ENCODE measurements at places on chromosomes 16 and 17.

DNA sequence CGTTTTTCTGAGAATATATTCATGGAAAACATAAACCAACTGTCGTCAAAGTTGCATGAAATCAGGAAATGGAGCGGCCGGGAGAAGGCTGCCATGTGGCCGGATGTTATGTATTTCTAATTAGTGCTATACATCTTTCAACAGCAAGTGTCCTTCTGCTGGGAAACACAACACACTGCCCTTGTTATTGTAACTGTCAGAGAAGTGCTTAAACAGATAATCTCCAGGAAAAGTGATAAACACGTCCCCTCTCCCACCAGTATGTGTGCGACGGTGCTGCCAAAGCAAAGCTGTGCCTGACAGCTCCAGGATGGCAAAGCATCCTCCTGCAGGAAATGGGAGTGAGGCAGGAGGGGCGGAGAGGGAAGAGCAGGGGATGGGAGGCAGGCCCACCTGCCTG is 111.8 kb downstream of the SMG6 start:
- DNase-seq: no peak

DNA sequence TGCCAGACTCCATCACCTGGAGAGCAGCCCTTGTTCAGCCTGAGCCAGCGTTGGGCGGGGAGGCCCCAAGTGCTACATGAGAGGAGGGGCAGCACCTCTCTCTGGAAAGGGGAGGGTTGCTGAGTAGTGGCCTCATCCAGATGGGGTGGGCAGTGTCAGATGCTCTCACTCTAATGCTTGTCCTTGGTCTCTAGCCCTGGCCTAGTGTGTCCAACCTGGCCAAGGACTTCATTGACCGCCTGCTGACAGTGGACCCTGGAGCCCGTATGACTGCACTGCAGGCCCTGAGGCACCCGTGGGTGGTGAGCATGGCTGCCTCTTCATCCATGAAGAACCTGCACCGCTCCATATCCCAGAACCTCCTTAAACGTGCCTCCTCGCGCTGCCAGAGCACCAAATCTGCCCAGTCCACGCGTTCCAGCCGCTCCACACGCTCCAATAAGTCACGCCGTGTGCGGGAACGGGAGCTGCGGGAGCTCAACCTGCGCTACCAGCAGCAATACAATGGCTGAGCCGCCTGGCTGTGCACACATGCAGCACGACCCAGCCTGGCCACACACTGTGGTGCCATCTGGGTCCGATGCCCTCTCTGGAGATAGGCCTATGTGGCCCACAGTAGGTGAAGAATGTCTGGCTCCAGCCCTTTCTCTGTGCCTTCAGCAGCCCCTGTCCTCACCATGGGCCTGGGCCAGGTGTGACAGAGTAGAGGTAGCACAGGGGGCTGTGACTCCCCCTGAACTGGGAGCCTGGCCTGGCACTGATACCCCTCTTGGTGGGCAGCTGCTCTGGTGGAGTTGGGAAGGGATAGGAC is 4.3 kb downstream of the CTRL start:
- DNase-seq: no peak

- DNase-seq: no peak
Observed at GRCh38 chr17:18318117-18318516, 3.0 kb downstream of the SMCR8 start.

- DNase-seq: no peak
Observed at GRCh38 chr16:77271532-77272426, 72.6 kb downstream of the SYCE1L start.

DNA sequence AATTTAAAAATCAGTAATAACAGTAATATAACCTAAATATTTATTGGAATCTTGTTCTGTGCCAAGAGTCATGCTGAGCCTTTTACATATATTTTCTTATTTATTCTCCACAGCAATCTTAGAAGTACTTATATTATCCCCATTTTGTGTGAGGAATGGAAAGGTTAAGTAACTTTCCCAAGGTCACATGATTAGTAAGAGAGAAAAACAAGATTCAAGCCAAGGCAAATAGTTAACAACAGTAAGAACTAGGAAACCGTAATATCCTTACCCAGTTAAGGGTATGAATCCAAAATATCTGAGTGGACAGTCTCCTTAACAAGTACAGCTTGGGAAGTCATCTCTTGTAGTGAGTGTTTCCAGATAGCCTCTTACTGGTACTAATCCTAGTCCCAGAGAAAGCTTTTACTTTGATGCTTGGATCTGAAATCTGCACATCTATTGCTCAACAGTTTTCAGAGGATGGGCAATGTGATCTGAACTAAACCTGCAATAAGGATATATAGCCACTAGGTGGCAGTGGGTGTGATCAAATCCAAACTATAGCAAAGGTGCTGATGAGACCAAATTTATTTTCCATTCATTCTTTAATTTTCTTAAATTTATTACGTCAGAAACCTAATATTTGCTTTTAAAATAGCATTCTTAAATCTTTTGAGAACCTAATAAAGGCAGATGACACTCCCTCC is 23.3 kb downstream of the SHISA6 start:
- DNase-seq: no peak

- DNase-seq: no peak
Observed at GRCh38 chr17:30790279-30790678, 34.2 kb downstream of the CRLF3 start.

DNA sequence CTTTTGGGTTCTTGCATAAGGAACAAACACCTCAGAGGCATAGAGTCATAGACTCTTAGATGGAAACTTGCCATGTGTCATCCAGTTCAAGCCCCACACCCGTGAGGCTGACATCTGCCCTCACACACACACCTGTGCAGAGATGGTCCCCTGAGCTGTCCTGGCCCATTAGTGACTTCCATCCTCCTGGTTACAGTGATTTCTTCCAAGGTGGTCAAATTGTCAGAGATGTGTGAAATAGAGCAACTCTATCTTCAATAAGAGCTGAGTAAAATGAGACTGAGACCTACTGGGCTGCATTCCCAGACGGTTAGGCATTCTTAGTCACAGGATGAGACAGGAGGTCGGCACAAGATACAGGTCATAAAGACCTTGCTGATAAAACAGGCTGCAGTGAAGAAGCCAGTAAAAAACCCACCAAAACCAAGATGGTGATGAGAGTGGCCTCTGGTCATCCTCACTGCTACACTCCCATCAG is 342.2 kb upstream of the TNRC6C start:
- DNase-seq: no peak

- DNase-seq: no peak
Observed at GRCh38 chr17:40290629-40291280, 3.1 kb downstream of the CDC6 start.

DNA sequence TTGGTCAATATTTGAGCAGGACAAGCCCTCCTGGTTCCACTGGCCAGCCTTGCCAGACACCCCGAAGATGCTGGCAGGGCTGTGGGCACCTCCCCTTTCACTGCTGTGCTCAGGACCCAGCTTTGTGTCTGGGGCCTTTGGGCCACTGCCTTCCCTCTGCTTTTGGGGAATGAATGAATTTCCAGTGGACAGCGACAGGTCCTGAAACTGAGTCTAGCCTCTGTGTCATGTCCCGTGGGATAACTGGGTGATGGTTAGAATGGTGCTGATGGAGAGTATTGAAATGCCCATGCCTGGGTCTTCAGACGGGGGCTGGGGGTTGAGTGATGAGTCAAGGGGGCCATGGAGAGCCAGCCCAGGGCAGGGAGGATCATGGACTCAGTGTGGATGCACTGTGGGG is 135.8 kb downstream of the FOXL1 start:
- DNase-seq: no peak

GRCh38 chr16:86002178-86002900 is 103.4 kb downstream of the IRF8 start:
- no peak for DNase-seq

DNA sequence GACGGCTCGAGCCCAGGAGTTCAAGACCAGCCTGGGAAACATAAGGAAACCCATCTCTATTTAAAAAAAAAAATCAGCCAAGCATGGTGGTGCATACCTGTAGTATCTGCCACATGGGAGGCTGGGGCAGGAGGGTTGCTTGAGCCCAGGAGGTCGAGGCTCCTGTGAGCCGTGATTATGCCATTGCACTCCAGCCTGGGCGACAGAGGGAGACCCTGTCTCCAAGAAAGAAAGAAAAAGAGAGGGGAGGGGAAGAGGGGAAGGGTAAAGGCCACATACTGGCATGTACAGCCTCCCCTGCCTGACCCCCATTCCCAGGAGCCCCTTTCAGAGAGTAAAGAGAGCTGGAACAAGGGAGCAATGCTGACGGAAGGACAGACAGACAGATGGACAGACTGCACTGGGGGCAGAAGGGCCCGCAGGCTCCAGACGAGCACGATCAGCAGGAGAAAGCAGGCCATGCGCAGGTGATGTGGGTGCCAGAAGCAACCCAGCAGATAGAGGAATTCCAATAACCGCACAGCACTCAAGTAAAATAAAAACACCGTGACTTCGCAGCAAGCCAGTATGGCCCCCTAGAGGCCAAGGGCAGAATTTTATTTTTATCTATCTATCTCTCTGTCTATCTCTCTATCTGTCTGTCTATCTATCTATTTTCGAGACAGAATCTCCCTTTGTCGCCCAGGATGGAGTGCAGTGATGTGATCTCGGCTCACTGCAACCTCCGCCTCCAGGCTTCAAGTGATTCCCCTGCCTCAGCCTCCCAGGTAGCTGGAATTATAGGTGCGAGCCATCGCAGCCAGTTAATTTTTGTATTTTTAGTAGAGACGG is 27.1 kb upstream of the SNN start:
- DNase-seq: no peak

DNA sequence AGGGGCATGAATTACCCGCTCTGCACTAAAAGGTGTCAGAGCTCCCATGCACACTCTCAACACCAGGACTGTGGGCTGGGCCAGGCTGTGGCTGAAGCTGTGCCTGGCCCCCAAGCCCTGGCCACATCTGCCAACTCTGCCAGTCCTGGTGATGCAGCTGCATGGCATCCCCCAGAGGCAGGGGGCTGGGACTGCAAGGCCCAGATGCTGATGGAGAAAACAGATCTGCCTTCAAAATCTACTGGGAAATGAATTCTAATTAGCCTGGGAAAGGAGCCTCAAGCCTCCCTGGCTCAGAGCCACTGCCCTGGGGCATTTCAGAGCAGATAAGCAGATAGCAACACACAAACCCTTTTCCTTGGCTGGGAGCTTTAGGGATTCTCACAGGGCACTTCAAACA is 3.4 kb downstream of the CHST6 start:
- no peak for DNase-seq

GRCh38 chr17:38453951-38454421 is 25.7 kb downstream of the ARHGAP23 start:
- no peak for DNase-seq

DNA sequence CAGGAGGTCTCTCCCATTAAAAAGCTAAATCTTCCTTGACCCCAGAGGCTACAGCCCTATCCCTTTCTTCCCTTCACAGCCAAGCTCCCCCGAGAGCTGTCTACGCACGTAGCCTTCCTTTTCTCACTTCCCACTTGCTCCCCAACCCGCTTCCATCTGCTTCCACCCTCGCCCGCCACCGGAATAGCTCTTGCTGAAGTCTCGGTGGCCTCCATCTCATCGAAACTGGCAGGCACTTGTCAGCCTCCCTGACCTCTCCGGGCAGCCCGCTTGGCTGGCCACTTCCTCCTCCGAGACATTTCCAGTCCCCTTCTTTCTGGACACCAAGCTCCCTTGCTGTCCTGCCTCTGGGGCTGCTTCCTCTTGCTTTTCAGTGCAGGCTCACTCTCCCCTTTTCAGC is 10.7 kb upstream of the EPOP start:
- DNase-seq: no peak

- DNase-seq: no peak
Observed at GRCh38 chr17:40471846-40472732, 28.8 kb downstream of the IGFBP4 start.

GRCh38 chr16:85505794-85506634 is 107.1 kb upstream of the GSE1 start:
- no peak for DNase-seq

DNA sequence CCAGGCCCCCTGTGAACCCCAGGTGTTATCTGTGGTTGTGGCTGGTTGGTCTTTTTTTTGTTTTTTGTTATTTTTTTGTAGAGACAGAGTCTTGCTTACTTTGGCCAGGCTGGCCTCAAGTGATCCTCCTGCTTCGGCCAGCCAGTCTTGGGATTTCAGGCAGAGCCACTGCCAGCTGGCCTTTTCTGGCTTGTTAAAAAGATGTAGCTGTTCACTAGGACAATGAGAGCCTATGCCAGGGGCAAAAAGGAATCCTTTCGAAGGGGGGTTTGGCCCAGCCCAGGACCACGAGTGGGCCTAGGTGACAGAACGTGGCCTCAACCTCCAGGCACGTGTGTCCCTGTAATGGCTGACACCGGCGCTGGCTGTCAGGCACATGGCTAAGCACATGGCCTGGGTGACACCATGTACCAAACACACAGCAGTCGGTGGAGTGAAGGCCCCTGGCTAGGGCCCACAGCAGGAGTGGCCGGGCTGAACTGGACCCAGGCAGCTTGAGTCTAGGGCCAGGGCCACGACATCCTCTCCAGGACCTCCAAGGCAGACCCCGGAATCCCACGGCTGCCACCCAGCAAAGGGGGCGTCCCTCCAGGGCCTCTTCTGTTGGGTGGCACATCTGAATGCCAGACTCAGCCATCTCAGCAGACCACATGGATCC is 6.9 kb upstream of the SLC38A8 start:
- no peak for DNase-seq

DNA sequence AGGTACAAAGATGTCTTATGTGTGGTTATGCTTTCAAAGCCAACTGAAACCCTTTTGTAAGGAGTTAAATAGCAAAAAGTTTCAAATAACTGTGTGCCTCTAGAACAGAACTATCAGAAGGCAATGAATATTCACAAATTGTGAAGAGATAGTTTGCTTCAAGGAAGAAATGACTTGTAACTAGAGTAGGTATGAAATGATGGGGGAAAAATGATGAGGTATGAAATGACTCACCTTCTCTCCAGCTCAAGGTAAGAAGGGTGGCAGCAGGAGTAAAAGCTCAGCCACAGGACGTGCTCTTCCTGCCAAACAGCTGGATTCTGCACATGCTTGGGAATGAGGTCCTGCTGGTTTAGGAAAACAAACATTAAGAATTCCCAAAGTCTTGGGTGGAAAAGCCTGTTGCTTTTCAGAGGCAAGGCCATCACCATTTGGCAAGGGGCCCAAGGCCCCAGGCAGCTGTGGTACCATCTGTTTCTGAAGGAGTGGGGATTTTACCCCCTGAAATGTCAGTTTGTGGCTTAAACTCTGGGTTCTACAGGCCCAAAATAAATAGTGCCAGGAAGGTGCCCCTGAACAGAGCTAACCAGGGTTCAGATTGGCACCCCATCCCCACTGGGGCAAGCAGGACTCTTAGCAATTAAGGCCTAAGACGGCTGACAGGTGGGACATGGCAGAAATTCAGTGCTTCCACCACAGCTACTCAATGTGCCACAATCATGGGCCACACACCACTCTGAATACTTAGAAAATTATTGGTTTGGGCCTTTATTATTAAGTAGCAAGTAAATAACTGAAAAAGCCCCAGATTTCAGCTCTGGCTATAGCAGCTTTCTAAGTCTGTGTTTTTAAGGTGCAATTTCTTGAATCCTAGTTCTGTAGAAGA is 13.3 kb downstream of the HERPUD1 start:
- no peak for DNase-seq

Measured in stimulated activated CD8-positive, alpha-beta memory T cell treated with anti-CD3 and anti-CD28 coated beads, Interleukin-7, amount 100 ng/mL, for 1 hour (primary cell).